ENCODE measurements at places on chromosomes 12 and 14.

GRCh38 chr14:50947446-50947845, 3.2 kb upstream of the PYGL start:
- no peak for DNase-seq

DNA sequence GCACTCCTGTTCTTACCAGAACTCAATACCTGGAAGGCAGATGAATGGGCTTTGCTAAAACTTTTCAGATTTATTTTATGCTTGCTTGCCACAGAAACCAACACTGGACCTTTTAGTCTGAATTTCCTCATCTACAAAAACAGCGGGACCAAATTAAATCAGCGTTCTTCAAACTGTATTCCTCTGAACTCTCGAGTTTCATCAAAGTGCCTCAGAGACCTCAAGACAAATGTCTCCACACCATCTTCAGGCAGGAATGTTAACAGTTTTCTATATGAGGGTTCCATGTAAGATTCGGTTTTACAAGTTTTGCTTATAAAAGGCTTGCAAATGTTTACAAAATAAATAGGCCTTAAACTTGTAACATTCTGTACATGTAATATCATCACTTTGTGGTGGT, 74.6 kb downstream of the MED13L start:
- DNase-seq, result no peak

DNA sequence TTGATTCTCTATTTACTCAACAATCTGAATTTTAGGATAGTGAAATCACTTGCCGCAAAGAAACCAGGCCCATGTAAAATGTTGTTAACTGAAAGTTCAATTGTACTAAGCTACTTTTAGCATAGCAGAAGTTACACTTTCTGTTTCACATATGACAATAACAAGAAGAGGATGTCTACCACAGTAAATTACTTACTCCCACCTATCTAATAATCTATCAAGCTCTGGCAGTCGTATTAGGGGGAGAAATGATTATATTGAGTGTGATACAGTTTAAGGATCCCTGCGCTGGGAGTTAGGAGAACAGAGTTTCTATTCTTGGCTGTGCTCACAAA, 66.5 kb upstream of the CAND1 start:
- DNase-seq, result peak; percentile 3

- no peak for DNase-seq
Measured at GRCh38 chr14:20970647-20970982, 15.3 kb downstream of the RNASE2 start.

DNA sequence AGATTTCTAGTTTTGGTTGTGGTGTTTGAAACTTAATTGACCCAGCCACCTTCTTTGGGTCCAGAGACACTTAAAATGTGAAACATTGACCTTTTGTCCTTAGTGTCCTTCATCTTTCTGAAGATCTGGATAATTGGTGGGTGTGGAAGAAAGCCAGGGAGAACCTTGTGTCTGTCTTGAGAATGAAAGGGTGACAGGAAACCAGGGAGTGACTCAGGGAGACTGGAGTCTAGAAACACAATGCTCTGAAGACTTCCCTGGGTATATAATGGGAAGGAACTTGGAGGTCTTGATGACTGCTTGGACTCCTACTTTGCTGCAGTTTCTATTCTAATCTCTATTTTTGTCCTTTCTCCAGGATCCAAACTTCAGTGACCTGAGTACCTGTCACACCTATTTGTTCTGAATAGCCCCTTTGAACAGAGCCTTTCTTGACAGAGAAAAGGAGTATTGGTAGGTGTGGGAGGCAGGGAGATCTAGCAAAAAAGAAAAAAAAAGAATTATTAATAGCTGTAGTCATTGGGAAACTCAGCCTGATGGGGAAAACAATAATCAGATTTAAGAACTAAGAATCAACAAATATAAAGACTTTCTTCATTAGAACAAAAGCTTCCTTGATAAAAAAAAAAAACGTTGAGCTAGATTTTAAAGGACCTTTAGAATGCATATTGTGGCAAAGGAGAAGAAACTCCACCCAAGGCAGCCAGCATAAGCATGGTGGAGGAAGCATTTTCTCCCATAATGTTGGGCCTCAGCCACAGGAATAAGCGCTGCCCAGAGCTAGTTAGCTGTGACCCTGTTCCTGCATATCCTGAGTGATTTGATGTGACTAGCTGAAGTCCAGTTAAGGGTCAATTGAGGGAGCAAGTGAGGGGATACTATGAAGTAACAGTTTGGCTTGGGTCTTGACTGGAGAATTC, 77.9 kb upstream of the HOXC13 start:
- DNase-seq, result no peak

DNA sequence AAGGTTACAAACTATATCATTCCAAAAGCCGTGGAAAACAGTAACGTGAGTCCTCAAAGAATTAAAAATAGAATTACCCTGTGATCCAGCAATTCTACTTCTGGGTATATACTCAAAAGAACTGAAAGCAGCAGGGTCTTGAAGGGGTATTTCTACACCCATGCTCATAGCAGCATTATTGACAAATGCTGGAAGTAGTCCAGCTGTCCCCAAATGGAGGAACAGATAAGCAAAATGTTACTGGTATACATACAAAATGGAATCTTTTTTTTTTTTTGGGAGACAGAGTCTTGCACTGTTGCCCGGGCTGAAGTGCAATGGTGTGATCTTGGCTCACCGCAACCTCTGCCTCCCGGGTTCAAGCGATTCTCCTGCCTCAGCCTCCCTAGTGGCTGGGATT, 32.9 kb downstream of the ADIPOR2 start:
- DNase-seq, result no peak

- no peak for DNase-seq
Measured at GRCh38 chr12:8638951-8639350, 23.7 kb downstream of the MFAP5 start.

DNA sequence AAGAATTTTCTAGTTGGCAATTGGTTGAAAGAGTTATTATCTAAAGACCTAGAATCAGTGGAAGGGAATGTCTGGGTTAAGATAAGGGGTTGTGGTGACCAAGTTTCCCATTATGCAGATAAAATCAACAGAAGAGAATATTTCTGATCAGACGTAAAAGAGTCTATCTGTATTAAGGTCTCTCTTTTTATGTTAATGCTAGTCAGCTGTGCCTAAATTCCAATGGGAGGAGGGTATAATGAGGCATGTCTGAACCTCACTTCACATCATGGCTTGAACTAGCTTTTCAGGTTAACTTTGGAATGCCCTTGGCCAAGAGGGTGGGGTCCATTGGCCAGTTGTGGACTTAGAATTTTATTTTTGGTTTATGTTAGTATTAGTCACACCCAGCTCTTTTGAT, 34.3 kb upstream of the CHST11 start:
- no peak for DNase-seq

All from GM13977 (cell line).